ENCODE measurements at places on chromosomes 7 and 10.

DNA sequence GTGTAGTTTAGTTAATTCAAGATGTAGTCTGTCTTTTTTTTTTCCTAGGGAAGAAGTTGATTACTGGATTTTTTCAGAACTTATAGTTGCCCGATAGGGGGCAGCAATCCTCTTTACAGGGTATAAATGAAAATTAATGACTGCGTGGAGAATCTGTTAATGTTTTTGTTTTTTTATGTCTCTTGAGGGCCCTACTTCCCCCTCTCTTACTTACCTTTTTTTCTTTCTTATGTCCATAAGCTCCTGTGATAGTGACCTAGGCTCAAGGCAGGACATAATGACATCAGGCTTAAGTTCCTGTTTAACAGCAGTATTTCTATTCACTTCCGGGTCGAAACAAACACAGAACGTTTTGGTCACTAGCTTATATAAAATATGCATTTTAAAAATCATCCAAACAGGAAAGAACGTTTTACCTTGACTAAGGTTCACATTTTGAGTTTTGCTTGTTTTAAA is 18.8 kb downstream of the CDC123 start:
- peak; percentile 72 for DNase-seq

DNA sequence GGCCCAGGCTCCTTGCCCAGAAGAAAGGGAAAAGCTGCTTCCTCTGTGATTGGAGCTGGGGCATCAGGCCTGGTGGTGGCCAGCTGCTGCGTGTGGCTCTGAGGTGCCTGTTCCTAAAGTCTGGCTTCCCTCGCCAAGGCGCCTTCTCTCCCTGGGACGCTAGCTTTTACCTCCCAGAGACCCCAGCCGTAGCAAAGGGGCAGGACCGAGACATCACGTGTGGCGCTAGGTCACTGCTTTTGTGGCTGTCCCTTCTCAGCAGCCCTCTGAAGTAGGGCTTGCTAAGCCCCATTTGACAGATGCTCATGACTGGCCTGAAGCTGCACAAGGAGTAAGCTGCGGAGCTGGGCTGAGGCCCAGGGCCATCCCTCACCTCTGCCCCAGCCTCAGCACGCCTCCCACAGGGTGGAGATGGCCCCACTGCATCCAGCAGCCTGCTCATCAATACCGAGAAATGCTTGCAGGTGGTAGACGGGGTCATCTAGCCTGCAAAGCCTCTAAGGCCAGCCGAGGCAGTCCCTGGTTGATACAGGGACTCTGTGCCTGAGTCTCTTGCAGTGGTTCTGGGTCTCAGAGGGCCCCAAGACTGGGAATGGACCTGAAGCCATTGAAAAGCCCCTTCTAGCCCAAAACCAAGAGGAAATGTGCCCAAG is 171.2 kb downstream of the LCOR start:
- no peak for DNase-seq

DNA sequence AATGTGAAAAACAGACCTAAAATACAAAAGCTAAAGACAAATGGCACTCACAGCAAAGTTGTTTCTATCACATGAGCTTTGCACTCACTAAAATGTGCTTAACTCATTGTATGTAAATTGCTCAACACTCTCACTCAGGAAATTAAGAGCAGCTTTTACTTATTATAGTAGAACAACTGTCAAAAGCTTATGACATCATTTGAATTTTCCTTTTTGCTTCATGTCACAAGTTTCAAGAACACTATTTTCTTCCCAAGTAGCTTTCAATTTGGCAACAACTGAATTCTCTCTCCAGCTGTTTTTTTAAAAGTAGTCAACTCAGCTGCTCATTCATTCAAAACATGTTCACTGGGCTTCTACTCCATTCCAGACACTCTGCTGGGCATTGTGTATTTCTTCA is 46.9 kb downstream of the ATE1 start:
- DNase-seq, result peak; percentile 44

DNA sequence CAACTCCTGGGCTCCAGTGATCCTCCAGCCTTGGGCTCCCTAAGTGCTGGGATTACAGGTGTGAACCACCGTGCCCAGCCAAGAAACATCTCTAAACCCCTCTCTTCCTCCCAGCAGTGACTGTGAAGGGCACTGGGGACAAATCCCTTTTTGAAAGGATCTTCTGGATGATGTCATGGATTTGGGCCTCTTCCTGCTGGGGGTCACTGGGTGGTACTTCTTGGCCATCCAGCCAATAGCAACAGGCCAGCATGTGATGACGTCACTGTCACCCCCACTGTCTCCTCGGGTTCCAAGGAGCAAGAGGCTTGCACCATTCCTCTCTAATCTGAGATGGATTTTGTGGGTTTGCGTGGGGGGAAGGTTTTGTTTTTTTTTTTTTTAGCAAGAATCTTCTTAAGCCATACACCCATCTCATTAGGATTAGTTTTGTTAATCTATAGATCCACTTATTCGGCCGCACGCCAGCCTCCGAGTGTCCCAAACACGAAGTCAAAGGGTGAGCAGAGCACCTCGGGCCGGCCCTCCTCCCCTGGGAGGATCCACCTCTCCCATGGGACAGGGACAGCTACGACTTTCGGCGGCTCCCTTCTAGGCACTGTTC is 29.4 kb upstream of the TNRC18 start:
- peak; percentile 49 for DNase-seq

DNA sequence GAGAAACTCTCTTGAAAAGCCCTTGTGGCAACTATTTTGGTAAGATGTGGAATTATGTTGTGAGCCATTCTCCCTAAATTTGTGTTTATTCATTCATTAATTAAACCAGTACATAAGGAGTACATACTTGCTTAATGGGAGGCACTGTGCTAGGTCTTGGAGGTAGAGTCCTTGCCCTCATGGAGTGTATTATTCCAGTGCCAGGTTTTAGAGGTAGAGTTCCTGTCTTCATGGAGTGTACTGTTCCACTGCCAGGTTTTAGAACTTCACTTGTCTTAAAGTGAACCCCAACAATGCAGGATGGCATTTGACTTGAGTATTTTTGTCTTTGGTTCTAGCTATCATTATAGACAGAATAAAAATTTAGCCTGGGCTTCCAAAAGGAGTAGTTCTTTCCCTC is 8.8 kb downstream of the MXI1 start:
- no peak for DNase-seq

DNA sequence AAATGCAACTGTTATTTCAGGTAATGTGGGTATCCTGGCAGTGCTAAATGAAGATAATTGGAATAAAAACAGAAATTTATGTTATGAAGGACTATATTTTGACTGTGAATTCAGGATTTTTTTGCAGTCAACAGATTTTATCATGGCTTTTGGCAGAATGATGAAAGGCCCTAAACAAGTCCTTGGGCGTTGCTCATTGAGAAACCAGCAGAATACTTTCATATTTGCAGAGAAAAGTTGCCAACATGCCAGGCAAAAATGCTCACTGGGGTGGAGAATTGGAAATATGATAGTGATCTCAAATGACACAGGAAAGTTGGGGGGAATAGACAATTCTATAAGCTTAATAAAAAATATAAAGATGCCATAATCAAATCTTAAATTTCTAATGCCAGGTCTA is 121.1 kb downstream of the GPR85 start:
- DNase-seq, result no peak

DNA sequence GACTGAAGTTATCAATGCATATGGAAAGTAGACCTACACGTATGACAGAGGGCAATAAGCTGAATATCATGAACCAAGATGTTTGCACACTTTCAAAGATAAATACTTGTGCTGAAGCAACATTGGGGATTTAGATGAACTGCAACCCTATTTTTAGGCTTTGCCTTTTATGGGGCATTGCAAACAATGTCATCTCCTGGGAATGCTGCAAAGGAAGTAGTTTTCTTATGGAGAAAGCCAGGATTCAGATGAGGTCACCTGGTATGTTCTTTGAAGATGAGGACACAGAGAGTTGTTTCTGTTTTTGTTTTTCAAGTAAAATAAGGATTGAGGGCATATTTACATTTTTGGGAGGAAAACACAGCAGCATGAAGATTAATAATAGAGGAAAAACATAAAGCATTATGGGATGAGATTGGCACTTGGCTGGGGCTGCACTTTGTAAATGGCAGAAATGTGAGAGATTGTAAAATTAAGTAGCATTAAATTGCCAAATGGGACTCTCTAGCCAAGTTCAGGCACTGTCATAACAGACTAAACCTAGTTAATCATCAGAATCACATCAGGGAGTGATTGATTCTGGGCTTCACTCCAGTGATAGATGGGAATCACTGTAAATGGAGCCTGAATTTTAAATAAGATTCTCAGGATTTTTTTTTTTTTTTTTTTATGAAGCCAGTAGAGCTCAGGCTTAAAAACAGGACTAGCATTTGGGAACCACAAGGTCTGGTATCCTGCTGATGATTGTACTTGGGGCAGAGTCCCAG is 63.1 kb downstream of the MALRD1 start:
- DNase-seq, result no peak

GRCh38 chr10:72298592-72299519 is 25.1 kb downstream of the DDIT4 start:
- DNase-seq, result no peak

- DNase-seq, result no peak
Measured at GRCh38 chr10:70907637-70908405, 19.5 kb upstream of the PCBD1 start.

DNA sequence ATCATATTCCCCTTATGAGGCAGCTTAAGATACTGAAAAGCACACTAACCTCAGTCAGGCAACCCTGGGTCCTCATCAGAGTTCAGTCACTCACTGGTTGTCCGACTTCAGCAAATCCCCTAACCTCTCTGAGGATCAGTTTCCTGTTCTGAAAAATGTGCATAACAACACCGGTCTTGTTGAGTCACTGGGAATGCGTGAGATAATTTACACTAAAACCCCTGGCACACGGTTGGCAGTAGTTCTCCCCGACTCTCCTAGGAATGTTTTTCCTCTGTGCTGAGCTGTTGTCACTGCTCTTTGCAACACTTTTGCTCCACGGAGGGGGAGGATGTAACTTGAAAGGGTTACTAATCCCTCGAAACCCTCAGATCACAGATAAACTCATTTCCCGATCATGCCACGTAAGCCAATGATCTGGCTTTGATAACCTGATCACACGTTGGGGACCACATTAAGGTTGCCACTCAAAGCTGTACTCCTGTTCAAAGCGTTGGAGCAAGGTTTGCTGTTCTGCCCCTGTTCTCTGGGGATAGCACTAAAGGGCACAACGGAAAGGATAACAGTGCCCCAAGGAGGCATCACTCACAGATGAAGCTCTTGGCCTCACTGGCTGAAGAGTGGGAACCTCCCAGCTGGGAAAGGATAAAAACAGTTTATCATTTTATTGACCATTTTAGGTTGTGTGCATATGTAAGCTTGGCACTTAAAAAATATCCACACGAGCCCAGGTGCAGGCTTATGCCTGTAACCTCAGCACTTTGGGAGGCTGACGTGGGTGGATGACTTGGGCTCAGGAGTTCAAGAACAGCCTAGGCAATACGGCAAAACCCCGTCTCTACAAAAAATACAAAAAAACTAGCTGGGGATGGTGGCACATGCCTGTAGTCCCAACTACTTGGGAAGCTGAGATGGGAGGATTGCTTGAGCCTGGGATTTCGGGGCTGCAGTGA is 5.0 kb upstream of the RBM17 start:
- no peak for DNase-seq

GRCh38 chr7:18239212-18239611 is 211.6 kb upstream of the PRPS1L1 start:
- DNase-seq, result no peak

GRCh38 chr10:119516381-119517234 is 25.9 kb downstream of the RGS10 start:
- DNase-seq, result peak; percentile 56

DNA sequence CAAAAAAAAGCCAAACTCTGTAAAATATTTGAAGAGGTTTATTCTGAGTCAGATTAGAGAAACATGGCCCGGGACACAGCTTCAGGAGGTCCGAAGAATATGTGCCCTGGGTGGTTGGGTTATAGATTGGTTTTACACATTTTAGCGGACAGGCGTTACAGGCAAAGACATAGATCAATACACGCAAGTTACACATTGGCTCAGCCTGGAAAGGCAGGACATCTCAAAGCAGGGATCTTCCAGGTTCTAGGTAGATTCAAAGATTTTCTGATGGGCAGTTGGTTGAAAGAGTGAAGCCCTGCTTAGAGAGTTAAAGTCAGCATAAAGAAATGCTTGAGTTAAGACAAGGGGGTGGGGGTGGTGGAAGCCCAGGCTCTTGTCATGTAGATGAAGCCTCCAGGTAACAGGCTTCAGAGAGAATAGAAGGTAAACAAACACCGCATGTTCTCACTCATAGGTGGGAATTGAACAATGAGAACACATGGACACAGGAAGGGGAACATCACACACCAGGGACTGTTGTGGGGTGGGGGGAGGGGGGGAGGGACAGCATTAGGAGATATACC is 464.3 kb upstream of the ADARB2 start:
- no peak for DNase-seq

DNA sequence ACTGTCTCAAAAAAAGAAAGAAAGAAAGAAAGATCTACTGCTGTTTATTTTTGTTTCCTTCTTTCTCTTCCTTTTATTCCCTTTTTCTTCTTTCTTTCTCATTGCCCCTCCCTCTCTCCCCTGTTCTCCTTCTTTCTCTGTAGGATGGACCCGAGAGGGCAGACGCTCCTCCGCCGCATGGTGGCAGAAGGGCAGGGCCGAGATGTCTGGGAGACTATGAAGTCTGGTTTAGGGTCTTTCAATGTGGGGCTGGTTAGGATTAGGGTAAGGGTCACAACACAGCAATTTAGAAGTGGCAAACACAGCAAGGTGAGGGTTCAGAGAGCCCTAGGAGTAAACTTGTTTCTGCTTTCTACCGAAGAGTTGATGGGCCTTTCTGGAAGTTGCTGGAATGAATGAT is 45.7 kb upstream of the RASGEF1A start:
- DNase-seq, result no peak

DNA sequence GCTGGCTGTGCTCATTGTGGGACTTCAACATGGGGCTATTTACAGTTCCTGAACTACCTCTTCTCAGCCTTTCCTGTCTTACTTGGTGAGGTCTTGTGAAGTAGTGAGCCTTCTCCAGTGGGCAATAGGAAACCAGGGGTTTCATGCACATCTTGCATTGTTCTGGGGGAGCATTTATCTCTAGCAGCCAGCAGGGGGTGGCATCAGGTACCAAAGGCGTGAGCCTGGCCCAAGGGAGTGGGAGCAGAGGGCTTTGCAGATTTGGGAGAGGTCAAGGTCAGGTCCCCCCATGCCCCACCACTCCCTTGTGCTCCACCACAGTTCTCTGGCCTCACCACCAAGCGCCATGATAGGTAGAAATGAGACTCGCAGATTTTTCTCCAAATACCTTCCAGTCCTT is 85.4 kb upstream of the NPTX2 start:
- no peak for DNase-seq

- DNase-seq, result peak; percentile 64
Measured at GRCh38 chr7:85471740-85472139, 284.9 kb upstream of the SEMA3D start.

DNA sequence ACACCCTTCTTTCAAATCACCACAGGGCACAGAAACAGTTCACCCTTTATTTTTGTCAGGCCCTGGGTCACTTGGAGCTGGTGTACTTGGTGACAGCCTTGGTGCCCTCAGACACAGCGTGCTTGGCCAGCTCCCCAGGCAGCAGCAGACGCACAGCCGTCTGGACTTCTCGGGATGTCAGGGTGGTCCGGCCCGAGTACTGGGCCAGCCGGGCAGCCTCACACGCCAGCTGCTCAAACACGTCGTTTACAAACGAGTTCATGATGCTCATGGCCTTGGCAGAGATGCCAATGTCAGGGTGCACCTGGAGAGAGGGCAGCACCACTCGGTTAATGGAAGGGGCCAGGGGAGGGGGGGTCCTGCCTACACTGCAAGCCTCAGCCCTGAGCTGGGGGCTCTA is 2.5 kb downstream of the H2BK1 start:
- no peak for DNase-seq
